ENCODE measurements at places on chromosomes 3 and 15.

- no peak for DNase-seq
These were observed 21.9 kb downstream of the SLCO2A1 start for GRCh38 chr3:134007819-134008218.

- DNase-seq, result no peak
These were observed 178.1 kb downstream of the KLHL25 start for GRCh38 chr15:85616549-85617110.

DNA sequence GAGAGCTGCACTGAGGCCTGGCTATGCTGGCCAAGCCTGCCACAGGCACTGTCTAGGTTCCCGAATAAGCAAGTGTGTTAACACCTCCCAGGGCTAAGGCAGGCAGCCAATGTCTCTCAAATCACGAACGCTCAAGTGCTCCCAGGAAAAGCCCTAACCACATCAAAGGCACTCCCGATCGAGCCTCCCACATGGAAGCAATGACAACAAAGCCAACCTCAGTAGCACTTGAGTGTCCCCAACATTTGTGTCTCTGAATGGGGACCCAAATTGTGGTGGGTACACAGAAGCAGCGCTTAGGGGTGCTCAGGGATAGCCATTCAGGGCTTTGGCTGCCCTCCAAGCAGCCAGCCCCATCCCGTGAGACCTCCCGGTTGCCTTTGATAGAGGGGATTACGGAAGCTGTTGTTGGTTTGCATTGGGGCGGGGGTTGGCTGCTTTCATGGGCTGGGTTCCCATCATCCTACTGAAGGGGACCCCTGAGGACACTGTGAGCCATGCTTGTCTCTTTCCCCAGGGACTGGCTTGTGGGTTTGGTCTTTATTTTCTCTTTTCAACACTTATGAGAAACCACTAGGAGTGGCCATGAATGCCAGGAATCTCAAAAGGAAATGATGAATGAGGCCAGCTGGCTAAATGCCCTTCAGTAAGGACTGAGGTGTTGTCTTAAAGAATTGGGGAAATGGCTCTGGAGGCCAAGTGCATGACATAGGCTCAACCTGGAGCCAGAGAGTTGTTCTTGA, 234.1 kb upstream of the FEZF2 start:
- no peak for DNase-seq

DNA sequence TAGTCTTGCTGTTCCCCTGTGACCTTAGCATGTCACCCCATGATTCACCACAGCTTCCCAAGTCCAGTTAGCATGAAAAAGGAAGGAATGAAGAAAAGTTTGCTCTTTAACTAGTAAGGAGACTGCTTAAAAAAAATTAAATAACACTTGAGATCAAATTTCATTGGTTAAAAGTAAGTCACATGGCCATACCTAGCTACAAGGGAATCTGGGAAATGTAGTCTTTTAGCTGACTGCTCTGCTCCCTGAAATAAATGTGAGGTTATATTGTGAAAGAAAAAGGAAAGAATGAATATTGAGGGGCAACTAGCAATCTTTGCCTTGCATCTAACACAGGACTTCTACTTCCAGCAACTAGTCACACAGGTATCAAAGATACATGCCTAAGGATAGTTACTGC, 84.7 kb upstream of the LRRN1 start:
- DNase-seq, result no peak

GRCh38 chr3:25679642-25680302, 15.1 kb upstream of the TOP2B start:
- no peak for DNase-seq

All from activated T-helper 1 cell treated with anti-CD3 and anti-CD28 coated beads, Interleukin-2, amount 50 U/mL, for 16 hours (primary cell).